ENCODE measurements at places on chromosomes 11 and 22. TPM values are rescaled to one million over a fixed set of nuclear protein-coding genes. Genes with fewer than 3 reads are reported as not detected.

Gene DEUP1
- total RNA-seq = not detected

Gene ADM2
- total RNA-seq = 2.6 TPM

Gene PRR33
- not detected for total RNA-seq

GRCh38 chr11:96342014-96342960 is 708 bp downstream of the MAML2 start:
- no peaks in the 10 kb centered on the region for H3K27me3 ChIP-seq
- DNase-seq = no peak
- no peaks in the 10 kb centered on the region for H3K36me3 ChIP-seq

DNA sequence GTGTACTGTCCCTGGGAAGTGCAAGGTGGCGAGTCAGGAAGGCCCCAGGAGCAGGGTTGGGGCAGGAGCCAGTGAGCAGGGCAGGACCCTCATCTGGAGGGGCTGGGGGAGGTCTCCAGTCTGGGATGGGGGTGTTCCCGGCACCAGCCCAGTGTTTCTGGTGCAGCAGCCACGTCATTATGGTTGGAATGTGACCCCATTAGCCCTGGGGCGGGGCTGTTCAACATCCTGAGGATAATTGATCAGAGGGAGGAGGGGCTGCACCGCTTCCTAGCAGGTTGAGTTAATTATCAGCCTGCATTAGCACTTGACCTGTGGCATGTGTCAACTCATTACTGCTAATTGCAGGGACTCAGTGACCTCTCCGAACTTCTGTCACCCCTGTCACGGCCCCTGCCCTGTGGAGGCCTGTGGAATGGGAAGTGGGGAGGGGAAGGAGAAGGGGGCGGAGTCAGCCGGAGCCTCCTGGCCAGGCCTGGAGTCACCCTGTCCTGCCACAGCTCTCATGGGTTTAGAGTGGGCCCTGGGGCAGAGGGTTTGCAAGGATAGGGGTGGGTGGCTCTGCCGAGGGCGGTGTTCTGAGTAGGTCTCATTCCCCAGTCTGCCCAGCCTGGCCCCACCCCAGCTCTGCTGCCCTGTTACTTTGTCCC is 52.8 kb upstream of the CCDC188 start:
- no peaks in the 10 kb centered on the region for H3K27me3 ChIP-seq
- peaks cover 41% of the 10 kb centered on the region for H3K4me1 ChIP-seq
- peak; percentile 75 for DNase-seq
- H3K27ac ChIP-seq = peak overlapping the region; percentile 89
- no peak overlapping the region for H3K4me3 ChIP-seq
- no peaks in the 10 kb centered on the region for H3K36me3 ChIP-seq

DNA sequence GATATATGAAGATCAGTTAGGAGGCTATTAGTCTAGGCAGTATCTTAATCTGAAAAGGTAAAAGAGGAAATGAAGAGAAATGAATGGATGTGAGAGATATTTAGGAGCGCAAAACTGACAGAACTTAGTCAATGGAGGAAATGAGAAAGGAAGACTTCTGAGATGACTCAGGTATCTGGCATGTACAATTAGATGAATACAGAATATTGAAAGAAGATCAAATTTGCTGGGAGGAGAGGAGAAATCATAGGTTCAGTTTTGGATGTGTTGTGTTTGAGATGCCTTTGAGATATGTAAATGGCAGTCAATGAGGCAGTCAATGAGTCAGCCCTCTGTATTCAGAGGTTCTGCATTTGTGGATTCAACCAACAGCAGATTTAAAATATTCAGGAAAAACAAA is 42.9 kb upstream of the GAB2 start:
- no peak overlapping the region for H3K4me3 ChIP-seq
- H3K27me3 ChIP-seq = no peaks in the 10 kb centered on the region
- H3K27ac ChIP-seq = no peak overlapping the region

GRCh38 chr11:26778000-26778757 is 56.3 kb upstream of the SLC5A12 start:
- no peaks in the 10 kb centered on the region for H3K36me3 ChIP-seq
- no peak for DNase-seq
- H3K4me3 ChIP-seq = no peak overlapping the region
- H3K27ac ChIP-seq = no peak overlapping the region
- H3K27me3 ChIP-seq = no peaks in the 10 kb centered on the region

GRCh38 chr11:70142221-70142875 is 60.7 kb upstream of the FADD start:
- H3K4me3 ChIP-seq = no peak overlapping the region
- no peaks in the 10 kb centered on the region for H3K36me3 ChIP-seq
- H3K4me1 ChIP-seq = peaks cover 4% of the 10 kb centered on the region

All from upper lobe of right lung (tissue), 1 donor.